ENCODE measurements at places on chromosomes 6 and 20.

DNA sequence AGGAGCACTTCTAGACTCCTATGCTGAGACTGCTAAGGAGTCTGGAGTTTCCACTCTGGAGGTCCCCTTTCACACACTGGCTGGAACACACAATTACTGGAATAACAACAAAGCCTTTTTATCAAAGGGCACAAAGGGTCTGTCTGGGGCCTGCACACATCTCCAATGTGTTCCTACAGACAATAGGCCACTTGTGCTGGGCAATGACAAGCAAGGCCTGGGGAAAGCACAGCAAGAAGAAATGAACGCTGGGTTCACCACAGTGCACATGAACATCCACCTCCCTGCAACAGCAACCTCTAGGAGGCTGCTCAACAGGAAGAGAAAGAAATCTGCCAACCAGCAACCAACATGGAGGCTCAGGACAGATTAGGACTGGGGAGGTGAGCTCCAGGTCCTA lies 43.9 kb downstream of the TRPC4AP start:
- DNase-seq: no peak

- DNase-seq: no peak
Measured at GRCh38 chr20:7123457-7123856, 356.0 kb downstream of the BMP2 start.

GRCh38 chr20:20743511-20744169 lies 31.2 kb upstream of the RALGAPA2 start:
- DNase-seq: no peak

- DNase-seq: no peak
Measured at GRCh38 chr6:170461556-170462365, 91.3 kb downstream of the PSMB1 start.

GRCh38 chr6:136703331-136703865 lies 88.9 kb downstream of the MAP3K5 start:
- DNase-seq: no peak

DNA sequence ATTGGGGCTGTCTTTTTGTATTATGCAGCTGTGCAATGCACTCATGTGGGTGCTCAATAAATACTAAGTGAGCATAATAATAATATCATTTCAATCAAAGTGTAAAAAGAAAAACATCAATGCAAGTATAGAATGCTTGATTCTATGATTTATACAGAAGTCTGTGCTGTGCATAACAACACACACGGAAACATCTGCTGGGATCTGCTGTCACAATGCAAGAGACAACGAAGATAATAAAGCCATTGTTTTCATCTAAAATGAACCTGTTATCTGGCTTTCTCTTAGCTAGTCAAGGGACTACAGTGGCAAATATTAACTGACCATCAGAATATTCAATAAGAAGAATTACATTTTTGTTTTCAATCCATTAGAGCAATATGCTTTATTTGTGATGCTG lies 1156.9 kb upstream of the MAP3K7 start:
- DNase-seq: no peak

DNA sequence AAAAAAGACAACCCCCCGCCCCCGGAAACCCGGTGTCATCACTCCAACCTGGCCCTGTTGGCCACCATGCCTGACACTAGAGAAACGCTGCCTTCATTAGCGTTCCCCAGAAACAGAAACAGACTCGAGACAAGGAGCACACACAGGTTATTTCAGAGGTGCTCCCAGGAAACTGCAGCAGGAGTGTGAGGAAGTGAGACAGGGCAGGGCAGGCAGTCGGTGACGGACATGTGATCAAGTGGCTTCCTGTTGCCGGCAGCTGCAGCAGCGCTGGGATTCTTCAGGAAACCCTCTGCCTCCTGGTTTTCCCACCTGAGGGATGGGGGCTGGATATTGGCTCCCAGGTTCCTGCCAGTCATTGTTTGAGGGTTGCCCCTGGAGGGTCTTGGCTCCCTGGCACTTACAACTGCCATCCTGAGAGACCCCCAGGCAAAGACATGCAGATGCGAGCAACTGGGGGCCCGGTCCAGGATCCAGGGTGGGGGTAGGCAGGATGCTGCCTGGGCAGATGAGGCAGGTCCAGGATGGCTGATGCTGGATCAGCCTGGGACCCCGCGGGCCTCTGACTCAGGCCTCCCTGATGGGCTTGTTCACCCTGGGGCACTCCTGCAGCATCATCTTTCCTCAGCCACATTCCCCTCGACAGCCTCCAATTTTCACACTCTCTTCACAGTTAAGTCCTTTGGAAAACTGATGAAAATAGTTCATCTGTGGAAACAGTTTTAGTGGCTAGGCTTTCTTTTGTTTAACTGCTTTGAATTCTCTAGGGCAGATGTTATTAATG lies 150.7 kb upstream of the SYNDIG1 start:
- DNase-seq: no peak

DNA sequence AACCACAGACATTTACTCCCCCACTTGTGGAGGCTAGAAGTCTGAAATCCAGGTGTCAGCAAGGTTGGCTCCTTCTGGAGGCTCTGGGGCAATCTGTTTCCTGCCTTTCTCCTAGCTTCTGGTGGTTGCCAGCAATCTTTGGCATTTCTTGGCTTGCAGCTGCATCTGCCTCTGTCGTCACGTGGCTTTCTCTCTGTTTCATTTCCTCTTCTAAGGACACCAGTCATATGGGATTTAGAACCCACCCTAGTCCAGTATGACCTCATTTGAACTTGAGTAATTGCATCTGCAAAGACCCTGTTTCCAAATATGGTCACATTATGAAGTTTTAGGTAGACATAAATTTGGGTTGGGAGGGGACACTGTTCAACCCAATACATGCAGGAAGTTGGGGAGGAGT lies 56.2 kb upstream of the EPB41L1 start:
- DNase-seq: no peak

- DNase-seq: no peak
Measured at GRCh38 chr6:134950482-134950881, 581 bp upstream of the ALDH8A1 start.

GRCh38 chr20:31861135-31861384 lies 9.3 kb downstream of the DUSP15 start:
- no peak for DNase-seq

GRCh38 chr6:69589626-69590025 lies 207.2 kb downstream of the LMBRD1 start:
- DNase-seq: no peak

GRCh38 chr20:33836277-33836676 lies 25.1 kb downstream of the CHMP4B start:
- DNase-seq: no peak

GRCh38 chr6:110590821-110591351 lies 114.5 kb upstream of the SLC22A16 start:
- peak; percentile 51 for DNase-seq
